ENCODE measurements at places on chromosomes 7 and 10. TPM values are rescaled to one million over a fixed set of nuclear protein-coding genes. Genes with fewer than 3 reads are reported as not detected.

DNA sequence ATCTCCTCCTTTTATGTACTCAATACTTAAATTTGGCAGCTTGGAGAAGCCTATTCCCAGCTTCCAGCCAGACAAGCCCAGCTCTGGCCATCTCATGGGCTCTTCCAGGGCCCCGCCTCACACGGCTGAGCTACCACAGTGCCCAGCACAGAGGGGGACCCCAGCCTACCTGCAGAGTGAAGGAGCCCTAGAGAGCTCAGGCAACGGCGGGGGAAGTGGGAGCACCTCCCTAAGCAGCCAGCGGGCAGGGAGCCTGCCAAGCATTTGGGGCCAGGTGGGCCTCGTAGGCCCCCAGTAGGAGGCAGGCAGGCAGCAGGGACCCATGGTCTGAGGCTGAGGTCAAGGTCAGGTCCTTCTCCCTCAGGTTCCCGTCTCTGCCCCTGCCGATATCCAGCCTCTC is 29.1 kb upstream of the SMARCD3 start:
- no peak for DNase-seq

GRCh38 chr10:110746969-110747608 is 103.0 kb downstream of the RBM20 start:
- no peak for DNase-seq

DNA sequence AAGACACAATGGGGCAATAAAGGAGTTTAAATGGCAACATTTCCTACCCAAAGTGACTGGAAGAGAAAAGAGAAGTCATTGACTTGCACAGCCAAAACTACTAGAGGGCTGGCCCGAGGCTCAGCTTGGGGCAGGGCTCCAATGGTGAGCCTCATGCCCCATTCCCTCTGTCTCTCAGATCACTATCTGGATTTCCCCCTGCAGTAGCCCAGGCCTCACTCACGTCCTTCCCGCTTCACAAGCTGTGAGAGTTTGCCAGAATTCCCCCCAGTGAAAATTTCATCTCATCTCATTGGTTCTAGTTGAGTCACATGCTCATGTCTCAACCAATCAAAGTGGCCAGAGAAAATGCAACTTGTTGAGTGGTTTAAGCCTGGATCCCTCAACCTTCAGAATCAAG is 181.3 kb downstream of the WDR11 start:
- DNase-seq = no peak

- DNase-seq = no peak
These were observed 5.0 kb upstream of the CALML5 start for GRCh38 chr10:5504146-5505072.

DNA sequence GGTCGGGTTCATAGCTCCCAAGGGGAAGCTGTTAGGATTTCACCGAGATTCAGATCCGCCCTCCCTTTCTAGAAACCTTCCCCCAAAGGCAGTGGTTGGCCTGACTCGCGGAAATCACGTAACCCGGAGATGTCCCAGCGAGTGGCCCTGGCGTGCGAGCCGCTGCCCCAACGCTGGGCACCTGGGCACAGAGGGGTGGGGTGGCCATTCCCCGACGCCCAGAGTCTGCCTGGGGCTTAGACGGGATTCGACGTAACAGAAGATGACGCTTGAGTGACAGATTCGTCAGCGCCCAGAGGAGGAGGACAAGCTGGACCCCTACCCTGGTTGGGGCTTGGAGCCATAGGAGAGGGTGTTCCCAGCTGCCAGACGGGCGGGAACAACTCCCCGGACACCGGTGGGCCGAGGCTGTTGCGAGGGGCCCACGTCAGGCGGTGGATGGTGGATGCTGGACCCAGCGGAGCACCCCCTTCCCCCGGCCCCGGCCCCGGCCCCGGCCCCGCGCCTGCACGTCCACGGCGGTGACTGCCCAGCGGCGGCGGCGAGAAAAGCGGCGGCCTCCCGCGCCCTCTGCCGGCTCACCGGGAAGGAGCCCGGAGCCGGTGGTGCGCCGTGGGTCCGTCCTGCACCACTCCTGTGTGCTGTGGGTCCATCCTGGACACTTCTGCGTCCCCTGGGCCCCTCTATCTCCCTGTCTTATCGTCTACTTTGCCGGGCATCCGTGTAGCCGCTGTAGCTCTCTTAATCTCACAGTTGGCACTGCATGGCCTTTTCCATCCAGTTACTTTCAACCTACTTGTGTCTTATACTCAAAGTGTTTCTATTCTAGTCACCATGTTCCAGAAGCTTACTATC is 35.4 kb upstream of the KNDC1 start:
- peak; percentile 54 for DNase-seq

DNA sequence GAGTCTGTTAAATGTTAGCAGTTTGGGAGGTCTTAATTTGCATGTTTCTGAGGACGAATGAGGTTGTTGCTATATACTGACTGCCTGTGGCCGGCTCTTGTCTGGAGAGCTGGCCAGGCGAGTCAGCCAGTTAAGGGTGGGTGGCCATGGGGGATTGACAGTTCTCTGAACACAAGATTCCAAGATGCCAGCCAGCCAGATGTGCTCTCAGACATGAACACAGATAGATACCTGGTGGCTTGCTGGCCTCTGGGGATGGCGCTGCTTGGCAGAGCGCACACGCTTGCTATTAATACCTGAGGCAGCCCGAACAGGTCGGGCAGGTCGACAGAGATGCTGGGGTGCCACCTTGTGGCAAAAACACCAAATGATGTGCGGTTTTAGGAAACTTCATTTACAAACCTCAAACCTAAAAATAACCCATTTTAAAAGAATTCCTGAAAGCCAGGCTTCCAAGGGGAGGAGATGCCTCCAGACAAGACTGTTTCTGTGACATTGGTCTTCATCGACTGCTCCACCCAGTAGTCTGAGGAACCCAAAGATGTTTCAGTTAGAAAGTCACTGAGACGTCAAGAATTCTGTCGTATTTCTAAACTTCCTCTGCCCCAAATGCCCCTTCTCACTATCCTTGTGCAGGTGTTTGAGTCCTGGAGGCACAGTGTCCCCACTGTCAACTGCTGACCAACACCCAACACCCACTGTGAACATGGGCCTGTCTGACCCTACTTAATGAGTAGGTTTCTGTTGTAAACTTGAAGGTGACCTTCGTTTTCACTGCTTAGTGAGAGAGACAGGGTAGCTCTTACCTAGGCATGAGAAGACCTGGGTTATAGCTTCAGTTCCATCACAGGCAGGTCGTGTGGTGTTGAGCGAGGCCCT is 123.4 kb downstream of the NT5C2 start:
- peak; percentile 84 for DNase-seq

Gene MYH16
- not detected for total RNA-seq

Measured in activated CD4-positive, alpha-beta T cell treated with anti-CD3 and anti-CD28 coated beads for 36 hours (primary cell).